Stimulated activated CD4-positive, alpha-beta T cell treated with anti-CD3 and anti-CD28 coated beads, TNF-alpha, amount 100 ng/mL, for 24 hours (primary cell): ENCODE measurements at places on chromosomes 12 and 14.

DNA sequence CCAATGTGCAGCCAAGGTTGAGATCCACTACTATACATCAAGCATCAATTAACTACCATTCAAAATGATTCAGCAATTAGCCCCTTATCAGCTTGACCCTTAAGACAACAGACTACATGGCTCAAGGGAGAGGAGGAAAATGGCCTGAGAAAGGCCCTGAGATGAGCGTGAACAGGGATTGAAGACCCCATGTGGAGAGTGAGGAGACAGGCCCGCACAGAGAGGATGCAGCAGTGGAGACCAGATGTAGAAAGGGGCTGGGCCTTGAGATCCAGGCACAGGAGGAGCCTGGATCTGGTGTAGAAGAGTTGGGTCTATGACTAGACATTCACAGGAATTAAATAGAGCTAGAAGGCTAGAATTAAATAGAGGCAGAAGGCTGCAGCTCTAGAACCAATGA is 229.1 kb downstream of the MON2 start:
- DNase-seq = no peak

DNA sequence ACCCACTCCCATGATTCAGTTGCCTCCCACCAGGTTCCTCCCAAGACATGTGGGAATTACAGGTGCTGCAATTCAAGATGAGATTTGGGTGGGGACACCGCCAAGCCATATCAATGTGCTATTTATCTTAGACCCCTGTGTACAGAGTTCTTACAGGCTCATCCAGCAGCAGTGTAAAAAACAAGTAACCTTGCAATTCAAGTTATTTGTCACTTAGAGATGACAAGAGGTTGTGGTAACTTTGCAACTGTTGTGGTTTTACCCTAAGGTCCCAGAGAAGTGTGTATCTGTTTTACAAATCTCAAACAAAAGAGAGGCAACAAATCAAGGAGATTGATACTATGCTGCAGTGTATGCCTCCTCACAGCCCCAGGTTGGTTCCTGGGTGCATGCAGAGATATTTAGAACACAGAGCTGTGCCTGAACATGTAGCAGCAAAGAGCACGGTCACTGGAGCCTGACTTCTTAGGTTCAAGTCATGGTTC is 11.5 kb upstream of the HELB start:
- no peak for DNase-seq

DNA sequence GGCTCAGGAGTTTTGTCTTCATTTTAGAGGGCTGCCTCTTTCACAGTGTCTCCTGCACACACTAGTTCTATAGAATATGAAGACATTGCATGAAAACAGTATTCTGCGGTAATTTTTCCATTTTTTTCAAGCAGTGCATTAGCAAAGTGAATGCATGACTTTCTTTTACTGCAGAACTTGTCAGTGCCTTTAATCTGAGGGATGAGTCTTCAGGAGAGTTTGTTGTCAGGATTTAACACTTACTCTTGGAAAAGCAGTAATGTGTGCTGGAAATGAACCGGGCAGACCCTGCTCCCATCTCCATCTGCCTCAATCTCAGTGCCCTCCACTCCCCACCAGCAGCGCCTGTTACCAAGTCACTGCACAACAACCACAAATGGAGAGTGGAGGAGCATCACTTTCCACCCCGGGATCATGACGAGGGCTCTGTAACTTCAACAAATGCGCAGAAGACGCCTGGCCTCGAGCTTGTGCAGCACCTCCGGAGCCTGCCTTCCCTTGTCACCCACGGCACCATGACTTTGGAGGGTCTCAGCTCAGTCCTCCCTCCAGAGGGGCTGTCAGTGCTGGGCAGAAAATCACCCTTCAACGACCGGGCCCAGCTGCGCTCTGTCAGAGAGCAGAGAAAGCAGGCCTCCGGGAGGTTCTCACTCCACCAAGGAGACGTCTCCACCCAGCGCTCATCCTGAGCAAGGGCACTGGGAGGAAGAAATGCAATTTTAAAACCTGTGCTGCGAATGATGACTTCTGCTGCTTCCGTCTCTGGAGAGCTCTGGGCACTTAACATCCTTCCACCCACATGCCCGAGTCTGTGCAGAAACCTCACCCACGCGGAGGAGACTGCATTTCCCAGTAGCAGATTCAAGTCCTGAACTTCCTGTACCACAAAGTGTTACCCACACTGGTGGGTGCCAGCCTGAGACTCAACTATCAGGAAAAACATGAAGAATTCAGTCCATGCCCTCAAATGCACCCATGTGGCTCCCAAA is 255.7 kb downstream of the ADGRD1 start:
- no peak for DNase-seq

GRCh38 chr12:131994589-131994988 is 44.8 kb downstream of the EP400 start:
- no peak for DNase-seq

DNA sequence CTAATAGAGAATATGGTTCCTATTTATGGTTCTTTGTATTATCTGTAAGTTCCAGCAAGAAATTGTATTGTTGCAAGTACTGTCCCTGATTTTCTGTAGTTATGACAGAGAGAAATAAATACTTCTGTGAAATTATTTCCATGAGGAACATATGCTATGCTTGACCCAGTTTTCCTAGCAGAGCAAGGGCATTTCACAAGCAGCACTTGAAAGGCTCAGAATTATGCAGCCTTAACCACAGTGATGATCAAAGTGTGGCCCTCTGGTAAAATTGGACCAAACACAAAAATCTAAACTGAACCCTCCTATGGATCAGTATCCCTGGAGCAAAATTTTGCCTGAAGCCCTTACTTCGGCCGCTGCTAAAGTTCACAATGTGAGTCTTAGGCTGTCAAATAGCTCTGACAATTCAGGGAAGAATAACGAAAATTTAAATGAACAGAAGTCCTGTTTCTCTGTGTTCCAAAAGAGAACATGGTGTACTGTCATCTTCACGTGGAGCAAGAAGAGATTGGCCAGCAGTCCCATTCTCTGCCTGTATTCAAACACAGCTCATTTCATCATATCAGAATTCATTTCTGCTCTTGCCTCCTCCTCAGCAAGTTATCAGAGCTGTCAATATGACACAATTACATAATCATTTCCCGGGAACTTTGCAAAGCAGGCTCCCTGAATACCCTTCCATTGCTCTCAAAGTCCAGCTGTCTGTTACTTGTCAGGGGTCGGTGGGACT is 471.9 kb downstream of the RPS29 start:
- no peak for DNase-seq

DNA sequence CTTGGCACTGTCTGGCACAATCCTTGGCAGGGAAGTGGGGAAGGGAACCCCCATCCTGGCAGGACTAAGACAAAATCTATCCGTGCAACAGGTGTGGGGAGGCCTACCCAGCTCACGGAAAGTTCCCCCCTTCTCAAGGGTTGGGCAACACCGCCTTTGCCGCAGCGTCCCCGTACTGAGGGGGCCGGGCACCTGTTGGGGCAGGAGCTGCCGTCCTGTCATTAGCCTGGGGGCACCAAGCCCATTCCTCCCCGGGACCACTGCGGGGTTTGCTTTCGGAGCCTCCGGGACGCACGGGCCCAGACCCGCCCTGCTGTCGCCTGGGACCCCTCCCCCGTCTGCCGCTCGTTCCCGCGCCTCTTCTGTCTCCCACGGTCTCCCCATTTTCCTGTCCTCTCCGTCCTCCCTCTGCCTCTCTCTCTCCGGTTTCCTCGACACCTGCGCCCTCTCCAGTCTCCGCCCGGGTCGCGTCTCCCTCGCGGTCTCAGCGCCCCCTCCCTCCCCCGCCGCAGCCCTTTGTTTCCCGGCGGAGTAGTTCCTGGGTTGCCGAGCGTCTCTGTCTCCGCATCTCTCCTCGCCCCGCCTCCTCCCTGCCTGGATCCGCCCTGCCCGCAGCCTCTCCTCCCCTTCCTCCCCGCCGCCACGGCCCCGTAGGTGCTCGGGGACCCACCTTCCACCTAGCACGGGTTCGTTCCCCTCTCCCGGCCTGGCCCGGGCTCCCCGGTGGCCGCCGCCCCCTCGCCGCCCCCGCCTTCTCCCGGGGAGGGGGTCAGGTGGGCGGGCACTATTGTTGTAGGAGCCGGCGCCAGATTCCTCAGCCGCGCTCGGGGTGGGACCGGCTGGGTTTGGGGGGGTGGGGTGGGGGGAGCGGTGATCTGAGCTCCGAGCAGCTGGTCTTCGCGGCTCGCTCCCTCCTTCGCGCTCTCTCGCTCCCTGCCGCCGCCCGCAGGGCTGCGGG is at the start of gene CACNB3:
Gene CACNB3 (plus strand): TSS at position 624 of the 958 bp plus-strand sequence. CDS start 434 bp downstream, outside the sequence.
- DNase-seq = peak; percentile 79

GRCh38 chr12:21774358-21775132 is at the start of gene KCNJ8:
TSS of gene KCNJ8 (minus strand) at chr12:21774706. CDS start at chr12:21773616, 1,090 bp downstream.
- no peak for DNase-seq

- no peak for DNase-seq
Measured at GRCh38 chr12:54159140-54159539, 29.6 kb downstream of the SMUG1 start.

GRCh38 chr12:86456241-86456640 is 200.1 kb upstream of the MGAT4C start:
- no peak for DNase-seq

GRCh38 chr12:106135781-106136180 is 3.0 kb downstream of the NUAK1 start:
- no peak for DNase-seq

DNA sequence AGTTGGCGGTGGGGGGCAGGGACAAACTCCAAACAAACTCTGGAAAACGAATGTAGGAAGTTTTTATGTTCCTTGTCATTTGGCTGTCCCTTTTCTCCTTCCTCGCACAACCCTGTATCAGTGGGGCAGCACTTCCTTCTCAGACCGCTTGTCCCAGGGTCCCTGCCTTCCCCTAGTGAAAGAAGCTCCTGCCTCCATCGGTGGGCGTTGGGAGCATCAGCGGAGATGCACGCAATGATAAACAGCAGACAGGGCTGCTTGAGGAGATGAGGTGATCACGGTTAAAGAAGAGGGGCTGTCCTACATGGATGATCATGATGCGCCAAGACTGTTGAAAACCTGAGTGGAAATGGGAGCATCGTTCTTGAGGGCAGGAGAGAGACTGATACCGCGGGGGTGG is 620 bp downstream of the C1S start:
- no peak for DNase-seq

DNA sequence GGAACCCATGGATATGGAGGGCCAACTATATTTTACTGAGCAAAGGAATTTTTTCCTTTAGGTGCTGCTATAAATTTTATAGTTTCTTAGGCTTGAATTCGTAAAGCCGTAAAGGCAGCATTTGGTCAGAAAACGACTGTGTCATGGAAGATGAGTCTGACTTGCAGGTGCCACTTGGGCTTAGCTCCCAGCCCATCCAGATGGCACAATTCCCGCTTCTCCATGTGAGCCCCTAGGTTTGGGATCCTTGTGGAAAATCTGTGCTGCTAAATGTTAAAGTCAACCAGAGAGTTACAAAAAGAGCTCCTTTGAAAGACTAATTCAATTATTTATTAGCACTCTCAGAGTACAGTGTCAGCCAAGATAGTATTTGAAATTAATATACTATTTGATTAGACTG is 120.1 kb upstream of the NPAS3 start:
- no peak for DNase-seq

DNA sequence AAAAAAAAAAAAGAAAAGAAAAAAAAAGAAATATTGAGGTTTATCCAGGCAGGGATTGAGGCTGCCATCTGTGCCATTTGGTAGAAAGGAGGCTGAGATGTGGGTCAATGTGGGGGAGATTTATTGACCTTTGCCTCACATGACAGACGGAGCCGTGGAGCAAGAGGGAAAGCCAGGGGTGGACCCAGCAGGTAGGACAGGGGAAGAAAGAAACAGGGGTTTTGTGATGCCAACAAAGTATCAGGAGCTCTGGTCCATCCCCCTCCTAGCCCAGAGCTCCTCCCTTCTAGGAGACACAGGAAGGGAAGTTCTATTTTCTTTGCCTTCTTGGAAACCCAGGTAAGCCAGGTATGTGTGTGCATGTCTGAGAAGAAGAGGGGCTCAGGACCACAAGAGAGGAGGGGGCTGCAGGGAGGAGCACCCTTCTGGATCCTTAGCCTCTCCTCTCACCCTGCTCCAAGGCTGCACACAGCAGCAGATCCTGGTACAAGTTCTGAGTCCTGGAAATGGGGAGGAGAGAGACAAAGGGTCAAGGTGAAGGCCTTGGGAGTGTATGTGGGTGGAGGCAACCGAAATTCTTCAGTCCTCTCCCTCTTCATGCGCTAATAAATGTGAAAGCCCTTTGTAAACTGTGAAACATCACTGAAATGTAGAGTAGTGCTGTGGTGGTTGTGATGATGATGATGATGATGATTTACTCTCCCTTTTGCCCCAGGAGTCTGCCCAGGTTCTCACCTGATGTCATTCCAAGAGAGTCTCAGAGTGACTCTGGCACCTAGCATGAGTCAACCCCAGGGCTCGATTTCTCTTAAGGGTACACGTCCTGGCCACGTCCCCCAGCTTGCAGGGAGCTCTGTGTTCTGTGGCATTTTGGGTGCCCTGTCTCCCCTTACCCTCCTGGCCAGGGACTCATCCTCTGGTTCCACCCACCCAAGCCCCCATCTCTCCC is 26.3 kb downstream of the ZFP36L1 start:
- DNase-seq = no peak

- no peak for DNase-seq
Measured at GRCh38 chr14:93953263-93953662, 23.1 kb downstream of the ASB2 start.

DNA sequence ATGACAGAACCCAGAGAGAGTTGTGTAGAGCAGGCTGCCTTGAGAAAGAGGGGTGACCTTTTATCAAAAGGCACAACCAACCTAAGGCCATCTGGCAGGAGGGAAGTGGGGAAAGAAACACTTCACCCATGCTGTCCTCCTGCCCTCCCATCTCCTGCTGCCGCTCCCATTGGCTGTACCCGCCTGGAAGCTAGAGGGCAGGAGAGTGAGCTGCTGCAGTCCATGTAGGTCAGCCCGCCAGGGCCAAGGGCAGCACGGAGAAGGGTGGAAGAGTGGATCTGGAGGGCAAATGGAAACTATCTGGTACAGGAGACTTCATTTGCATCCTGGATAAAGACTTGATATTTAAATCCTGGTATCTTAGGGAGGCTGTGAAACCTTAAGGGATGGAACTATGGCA is 11.5 kb upstream of the CABP1 start:
- DNase-seq = no peak

DNA sequence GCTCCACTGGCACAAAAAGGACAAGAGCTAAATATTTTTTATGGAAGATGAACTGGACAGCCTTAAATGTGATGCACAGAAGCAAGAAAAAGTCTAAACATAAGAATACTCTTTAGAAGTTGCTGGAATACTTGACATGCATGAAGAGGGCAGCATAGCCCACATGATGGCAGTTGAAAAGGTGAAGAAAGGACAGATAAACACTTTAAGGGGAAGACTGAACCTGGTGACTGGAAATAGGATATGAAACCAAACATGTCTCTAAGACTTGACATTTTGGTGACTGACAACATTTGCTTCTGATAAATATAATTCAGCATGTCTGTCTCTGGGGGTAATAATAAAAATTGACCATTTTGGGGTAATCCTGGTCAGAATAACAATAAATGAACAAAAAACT is 273.1 kb downstream of the CCDC91 start:
- DNase-seq = no peak

GRCh38 chr12:68294251-68294650 is 37.9 kb downstream of the MDM1 start:
- no peak for DNase-seq

GRCh38 chr14:84591827-84592445 is 938.0 kb upstream of the FLRT2 start:
- no peak for DNase-seq

- no peak for DNase-seq
Measured at GRCh38 chr14:50602035-50602434, 42.1 kb downstream of the ATL1 start.
